ENCODE measurements at places on chromosomes 5 and 9.

- DNase-seq = no peak
Measured at GRCh38 chr5:50655067-50655809, 11.2 kb upstream of the PARP8 start.

DNA sequence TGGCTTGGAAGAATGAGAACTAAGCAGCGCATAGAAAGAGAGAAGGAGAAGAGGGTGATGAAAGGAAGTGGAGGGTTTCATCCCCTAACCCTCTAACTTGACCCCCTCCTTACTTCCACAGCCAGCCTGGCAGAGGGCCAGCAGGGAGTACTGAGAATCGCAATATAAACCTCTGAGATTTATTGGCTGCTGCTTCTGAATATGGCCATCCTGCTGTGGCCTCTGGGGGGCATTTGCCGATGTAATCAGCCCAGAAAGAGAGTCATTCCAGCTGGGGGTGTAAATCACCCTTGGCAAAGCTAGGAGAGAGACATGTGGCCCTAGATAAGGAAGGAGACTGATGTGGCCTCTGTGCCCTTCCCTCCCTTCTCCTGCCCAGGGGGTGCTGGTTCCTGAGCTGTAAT lies 960 bp upstream of the GFRA3 start:
- DNase-seq = no peak

- DNase-seq = no peak
Measured at GRCh38 chr5:99034336-99034735, 105.5 kb upstream of the CHD1 start.

DNA sequence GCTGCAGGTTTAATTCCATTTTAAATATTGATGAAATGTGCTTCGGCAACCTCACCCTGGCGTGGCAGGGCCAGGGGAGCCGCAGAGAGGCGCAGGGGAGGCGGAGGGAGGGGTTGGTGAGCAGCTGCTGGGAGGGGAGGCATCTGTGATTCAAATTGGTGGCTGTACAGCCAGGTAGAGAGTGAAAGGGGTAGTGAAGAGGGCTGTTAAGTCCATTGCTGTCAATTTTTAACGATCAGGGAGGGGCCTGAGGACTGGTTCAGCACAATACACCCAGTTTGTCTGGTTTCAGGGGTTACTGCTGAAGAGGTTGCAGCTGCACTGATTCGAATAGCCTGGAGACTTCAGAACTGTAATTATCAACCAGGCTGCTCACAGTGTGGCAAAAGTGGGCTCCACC lies 31.3 kb downstream of the LHX6 start:
- no peak for DNase-seq

Measured in stimulated activated CD4-positive, alpha-beta T cell treated with anti-CD3 and anti-CD28 coated beads, Interleukin-2, amount 100 ng/mL, for 4 hours (primary cell).